Fibroblast of skin of left quadriceps (primary cell): ENCODE measurements at places on chromosomes 11 and 22.
A peak's percentile ranks its signal among the peaks of the same experiment; 100 is the strongest.

- DNase-seq = no peak
These were observed 117.3 kb downstream of the PLEKHA7 start for GRCh38 chr11:16896729-16897469.

GRCh38 chr22:29766632-29767170, at the start of gene ZMAT5:
Gene ZMAT5 (minus strand): TSS chr22:29767007. CDS start chr22:29748544, 18,463 bp downstream.
- peak; percentile 94 for DNase-seq

GRCh38 chr11:104061853-104062521, 25.5 kb downstream of the DDI1 start:
- DNase-seq = no peak

GRCh38 chr11:66745356-66746235, 16.6 kb upstream of the SPTBN2 start:
- DNase-seq = no peak

GRCh38 chr22:30306627-30307011, 17.3 kb upstream of the CASTOR1 start:
- no peak for DNase-seq

DNA sequence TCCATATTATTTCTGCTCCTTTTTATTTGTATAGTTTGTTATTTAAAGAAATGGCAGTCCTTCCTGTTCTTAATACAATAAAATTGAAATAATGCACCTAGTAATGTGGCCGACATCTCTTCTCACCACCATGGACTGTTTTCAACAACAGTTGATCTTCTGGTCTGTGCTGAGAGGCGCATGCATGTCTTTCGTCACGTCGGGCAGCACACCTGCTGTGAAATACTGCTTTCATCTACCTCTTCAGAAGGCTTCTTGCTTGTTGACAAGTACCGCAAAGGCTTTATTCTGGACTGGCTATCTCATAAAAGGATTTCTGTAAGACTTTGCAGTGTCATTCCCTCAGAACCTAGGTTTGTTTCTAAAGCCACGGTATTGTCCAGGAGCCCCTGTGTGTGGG, 13.9 kb upstream of the MYO18B start:
- DNase-seq = no peak

- DNase-seq = no peak
These were observed 42.5 kb upstream of the SPATA19 start for GRCh38 chr11:133887692-133888332.

GRCh38 chr11:103800406-103801114, 235.9 kb upstream of the DDI1 start:
- no peak for DNase-seq

- DNase-seq = no peak
These were observed 12.9 kb downstream of the OR51L1 start for GRCh38 chr11:5007561-5007960.

GRCh38 chr11:2554338-2555207, 109.8 kb downstream of the KCNQ1 start:
- DNase-seq = no peak

GRCh38 chr22:31347251-31348008, 1.3 kb upstream of the PATZ1 start:
- no peak for DNase-seq

- DNase-seq = no peak
These were observed 26.9 kb upstream of the CYB5R3 start for GRCh38 chr22:42676059-42676607.
